ENCODE measurements at places on chromosomes 11 and 22. TPM values are rescaled to one million over a fixed set of nuclear protein-coding genes. Genes with fewer than 3 reads are reported as not detected.
A peak's percentile ranks its signal among the peaks of the same experiment; 100 is the strongest.

DNA sequence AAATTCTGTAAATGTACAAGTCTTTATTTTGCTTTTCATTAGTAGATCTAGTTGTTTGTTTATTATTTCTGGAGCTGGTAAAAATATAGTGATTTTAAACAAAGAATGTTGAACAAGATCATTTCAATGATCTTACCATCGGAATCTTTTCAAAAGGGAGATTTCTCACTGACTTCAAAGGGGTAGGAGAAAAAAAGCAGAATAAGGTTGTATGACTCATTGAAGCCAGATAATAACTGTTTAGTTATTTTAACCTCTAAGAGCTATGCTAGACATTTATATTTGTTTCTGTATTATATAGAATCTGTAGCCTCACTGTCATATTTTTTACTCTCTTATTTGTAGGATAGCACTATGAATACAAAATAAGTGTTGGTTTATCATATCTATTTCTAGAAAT lies 8.1 kb upstream of the PDE3B start:
- no peak for DNase-seq

DNA sequence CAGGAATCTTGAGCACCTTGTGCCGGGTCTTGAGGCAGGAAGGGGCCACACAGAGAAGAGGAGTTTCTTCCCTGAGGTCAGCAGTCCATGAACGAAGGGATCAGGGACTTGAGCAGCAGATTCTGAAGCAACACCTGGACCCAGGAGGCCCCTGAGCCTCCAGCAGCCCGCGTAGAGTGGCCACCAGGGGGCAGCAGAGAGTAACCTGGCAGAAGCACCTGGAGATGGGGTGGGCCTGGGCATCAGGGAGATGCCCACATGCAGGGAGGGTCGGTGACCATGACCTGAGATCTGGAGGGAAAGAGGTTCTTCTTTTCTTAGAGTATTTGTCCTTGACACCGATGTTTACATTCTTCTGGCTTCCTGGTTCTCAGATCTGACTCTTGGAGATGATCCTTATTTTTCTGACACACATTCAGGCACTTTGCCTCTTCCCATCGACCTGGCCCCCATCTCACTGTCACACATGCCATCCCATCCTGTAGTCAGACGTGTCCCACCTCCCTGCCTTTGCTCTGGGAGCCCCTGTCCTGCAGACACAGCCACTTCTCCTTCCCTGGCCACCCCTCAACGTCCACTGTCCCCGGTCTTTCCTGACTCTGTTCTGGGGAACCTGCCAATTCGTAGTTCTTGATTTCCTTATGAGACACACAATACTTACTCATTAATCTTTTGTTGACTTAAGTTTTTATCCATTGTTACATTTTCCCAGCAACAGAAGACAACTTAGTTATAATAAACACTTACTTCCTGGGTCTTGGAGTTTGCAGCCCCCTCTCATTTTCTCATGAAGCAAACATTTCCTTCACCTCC lies 66.5 kb downstream of the GGTLC2 start:
- DNase-seq = peak; percentile 77

DNA sequence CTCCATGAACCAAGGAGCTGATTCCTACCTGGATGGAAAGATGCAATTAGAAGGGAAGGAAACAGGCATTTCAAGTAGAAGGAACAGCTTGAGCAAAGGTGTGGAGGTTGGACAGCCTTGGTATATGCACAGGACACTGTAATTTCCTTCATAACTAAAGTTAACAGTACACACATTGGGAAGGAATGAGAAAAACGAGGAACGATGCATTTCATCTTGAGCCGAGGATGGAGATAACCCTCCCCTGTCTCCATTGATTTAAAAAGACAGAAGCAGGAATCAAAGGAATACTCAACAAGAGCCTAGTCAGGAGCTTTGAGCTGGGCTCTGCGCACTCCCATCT lies 2.3 kb upstream of the PRG2 start:
- DNase-seq = no peak

The KLHDC7B gene
- total RNA-seq = not detected

The CHRM4 gene
- not detected for total RNA-seq

GRCh38 chr11:30143098-30143705 lies 87.6 kb upstream of the FSHB start:
- no peak for DNase-seq

The KCNQ1OT1 gene
- 0.35 TPM for total RNA-seq

GRCh38 chr11:12253843-12254281 lies 123.5 kb upstream of the PARVA start:
- DNase-seq = no peak

The FAT3 gene
- total RNA-seq = 0.47 TPM

DNA sequence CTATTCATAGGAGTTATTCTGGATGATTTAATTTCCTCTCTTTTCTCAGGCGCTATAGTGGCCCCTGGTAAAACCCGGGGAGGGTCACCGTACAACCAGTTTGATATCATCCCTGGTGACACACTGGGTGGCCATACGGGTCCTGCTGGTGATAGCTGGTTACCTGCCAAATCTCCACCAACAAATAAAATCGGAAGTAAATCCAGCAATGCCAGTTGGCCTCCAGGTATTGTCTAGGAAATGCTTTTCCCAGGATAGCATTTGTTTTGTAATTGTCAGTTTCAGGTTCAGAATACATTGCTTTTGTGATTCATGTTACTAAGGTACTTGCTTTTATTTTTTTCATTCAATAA lies 35.6 kb upstream of the ADSL start:
- no peak for DNase-seq

DNA sequence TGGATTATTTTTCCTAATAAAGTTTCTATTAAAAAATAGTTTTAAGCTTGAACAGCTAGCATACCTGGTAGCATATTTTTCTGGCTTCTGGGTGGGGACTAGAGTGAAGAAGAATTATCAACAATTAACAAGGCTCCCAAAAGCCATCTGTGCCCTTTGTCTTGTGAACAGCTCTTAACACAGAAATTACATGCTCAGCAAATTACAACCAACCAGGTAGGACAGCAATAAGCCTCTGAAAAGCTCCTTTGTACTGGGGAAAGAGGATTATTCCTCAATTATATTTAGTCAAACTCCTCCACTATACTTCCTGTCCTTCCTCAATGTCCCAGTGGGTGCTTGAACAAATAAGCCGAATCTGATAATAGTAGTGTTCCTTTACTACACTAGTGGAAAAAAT lies 162.8 kb downstream of the RAB38 start:
- DNase-seq = no peak

DNA sequence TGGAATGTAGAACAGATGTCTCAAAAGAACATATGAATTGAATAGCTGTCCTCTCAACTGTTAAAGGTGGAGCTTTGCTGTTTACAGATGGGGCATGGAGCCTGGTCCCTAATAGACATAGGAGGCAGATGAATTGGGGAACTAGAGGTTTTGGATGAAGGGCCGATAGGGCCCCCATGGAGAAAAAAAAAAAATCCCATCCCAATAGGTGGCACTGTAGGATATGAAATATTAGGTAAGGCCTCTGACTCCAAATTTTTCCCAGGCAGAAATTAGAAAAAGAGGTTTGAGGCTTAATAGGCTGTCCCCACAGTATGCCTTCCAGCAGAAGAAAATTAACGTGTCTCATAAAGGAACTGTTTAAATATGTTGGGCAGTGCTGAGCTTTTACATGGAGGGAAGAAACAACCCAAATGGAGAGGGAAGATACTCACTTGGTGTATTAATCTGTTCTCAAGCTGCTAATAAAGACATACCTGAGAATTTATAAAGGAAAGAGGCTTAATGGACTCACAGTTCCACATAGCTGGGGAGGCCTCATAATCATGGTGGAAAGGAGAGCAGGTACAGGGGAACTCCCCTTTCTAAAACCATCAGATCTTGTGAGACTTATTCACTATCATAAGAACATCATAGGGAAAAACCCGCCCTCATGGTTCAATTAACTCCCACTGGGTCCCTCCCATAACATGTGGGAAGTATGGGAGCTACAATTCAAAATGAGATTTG lies 30.1 kb upstream of the TMEM45B start:
- no peak for DNase-seq

DNA sequence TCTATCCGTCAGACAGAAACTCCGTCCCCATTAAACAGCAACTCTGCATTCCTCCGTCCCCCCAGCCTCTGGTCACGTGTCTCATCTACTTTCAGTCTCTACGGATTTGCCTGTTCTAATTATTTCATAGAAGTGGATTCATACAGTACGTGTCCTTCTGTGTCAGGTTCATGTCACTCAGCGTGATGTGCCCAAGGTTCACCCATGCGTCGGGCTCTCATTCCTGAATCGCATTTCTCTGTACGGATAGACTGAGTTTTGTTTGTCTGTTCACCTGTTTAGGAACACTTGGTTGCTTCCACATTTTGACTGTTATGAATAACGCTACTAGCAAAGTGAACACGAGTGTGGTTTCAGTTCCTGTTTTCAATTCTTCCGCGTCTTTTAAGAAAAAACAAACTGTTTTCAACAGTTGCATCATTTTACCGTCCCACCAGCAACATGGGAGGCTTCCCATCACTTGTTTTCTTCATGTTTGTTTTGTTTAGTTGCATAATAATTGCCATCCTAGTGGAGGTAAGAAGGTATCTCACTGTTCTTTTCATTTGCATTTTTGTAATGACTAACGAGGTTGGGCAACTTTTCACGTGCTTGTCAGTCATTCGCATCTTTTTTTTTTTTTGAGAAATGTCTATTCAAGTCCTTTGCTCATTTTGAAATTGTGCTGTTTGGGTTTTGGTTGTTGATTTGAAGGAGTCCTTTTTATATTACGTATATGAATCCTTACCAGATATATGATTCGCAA lies 8.9 kb upstream of the NLRP6 start:
- no peak for DNase-seq
